Smooth muscle cell of the coronary artery (primary cell): ENCODE measurements at places on chromosomes 1 and 21. TPM values are rescaled to one million over a fixed set of nuclear protein-coding genes. Genes with fewer than 3 reads are reported as not detected.

The MFAP2 gene
- 25.4 and 79.5 TPM in 2 replicates for total RNA-seq

The HAX1 gene
- total RNA-seq: 70.4 and 120 TPM in 2 replicates

The RNF186 gene
- not detected in 2 replicates for total RNA-seq

The KPNA6 gene
- 16.3 and 25.6 TPM in 2 replicates for total RNA-seq

The SELENBP1 gene
- 34.8 and 125 TPM in 2 replicates for total RNA-seq

The FAAH gene
- total RNA-seq: 0.53 and 0.70 TPM in 2 replicates

The DISP3 gene
- total RNA-seq: under 0.01 TPM in 1 of 2 replicates, not detected in the other

The ATP1A1 gene
- 125 and 152 TPM in 2 replicates for total RNA-seq

The CHAF1B gene
- total RNA-seq: 1.2 and 1.4 TPM in 2 replicates

The A3GALT2 gene
- total RNA-seq: not detected in 2 replicates

The SPRR2E gene
- not detected in 2 replicates for total RNA-seq

The MPL gene
- not detected in 2 replicates for total RNA-seq

The UBL4B gene
- total RNA-seq: not detected in 2 replicates

The ROR1 gene
- total RNA-seq: 7.4 and 15.1 TPM in 2 replicates

The LMO4 gene
- 53.0 and 63.1 TPM in 2 replicates for total RNA-seq

The BMP8B gene
- under 0.01 TPM in 1 of 2 replicates, not detected in the other for total RNA-seq

The TRNP1 gene
- total RNA-seq: 5.3 and 11.7 TPM in 2 replicates

The HTR6 gene
- 0.23 TPM in 1 of 2 replicates, not detected in the other for total RNA-seq

The DNAJB4 gene
- total RNA-seq: 26.8 and 46.5 TPM in 2 replicates

The RCC1 gene
- 35.1 and 52.5 TPM in 2 replicates for total RNA-seq

The LCE1F gene
- not detected in 2 replicates for total RNA-seq

The SLC22A15 gene
- total RNA-seq: 3.0 and 6.9 TPM in 2 replicates

The CRB1 gene
- under 0.01 and 0.12 TPM in 2 replicates for total RNA-seq
